NCI-H1105 treated with DMSO at 0.1 percent for 48 hours (cell line): ENCODE measurements at places on chromosomes 1 and 21.
A peak's percentile ranks its signal among the peaks of the same experiment; 100 is the strongest.

DNA sequence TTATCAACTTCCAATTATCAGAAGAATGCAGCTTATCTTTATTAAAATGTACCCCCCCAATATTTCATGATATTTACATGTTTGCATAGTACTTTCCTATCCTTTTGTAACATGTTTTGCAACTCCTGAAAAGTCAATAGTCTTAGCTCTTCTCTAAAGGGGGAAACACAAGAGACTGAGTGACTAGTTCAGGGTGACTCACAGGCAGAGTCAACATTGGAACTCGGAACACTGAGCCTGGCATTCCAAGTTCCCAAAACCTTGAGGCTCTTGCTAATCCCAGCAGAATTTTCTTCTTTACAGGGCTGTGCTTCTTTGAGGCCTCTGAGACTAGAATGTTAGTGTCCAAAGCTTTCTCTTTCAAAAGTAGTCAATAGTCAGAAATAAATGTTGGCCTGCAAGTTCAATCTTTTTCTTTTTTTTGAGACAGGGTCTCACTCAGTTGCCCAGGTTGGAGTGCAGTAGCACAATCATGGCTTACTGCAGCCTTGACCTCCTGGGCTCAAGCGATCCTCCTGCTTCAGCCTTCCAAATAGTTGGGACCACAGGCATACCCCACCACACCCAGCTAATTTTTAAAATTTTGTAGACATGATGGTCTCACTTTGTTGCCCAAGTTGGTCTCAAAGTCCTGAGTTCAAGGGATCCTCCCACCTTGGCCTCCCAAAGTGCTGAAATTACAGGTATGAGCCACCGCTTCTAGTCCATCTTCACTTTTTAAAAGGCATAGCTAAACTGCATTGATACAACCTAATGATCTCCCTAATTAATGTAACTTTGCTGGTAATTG is 37.5 kb downstream of the ZNF281 start:
- DNase-seq = no peak

GRCh38 chr1:221268295-221268694 is 389.1 kb downstream of the HLX start:
- DNase-seq = no peak

GRCh38 chr1:102919659-102920058 is 188.7 kb downstream of the COL11A1 start:
- no peak for DNase-seq

DNA sequence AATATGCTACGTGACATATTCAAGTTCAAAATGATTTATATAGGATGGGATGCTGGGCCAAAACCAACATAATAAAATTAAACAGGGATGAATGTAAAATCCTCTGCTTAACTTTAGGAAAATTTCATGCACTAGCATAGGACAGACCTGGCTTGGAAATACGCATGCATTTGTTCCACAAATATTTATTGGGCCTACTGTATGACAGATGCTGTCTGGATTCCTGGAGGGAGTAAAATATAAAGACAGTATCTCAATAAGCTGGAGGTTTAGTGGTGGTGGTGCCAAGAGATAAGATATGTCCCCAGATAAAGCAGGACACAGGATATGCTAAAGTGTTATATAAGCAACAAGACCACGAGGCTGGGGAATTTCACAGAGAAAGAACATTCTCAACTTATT is 15.1 kb downstream of the RCSD1 start:
- no peak for DNase-seq

GRCh38 chr1:160652924-160653619 is 6.2 kb upstream of the SLAMF1 start:
- DNase-seq = no peak

GRCh38 chr1:157490467-157491165 is 61.7 kb downstream of the FCRL5 start:
- peak; percentile 41 for DNase-seq

DNA sequence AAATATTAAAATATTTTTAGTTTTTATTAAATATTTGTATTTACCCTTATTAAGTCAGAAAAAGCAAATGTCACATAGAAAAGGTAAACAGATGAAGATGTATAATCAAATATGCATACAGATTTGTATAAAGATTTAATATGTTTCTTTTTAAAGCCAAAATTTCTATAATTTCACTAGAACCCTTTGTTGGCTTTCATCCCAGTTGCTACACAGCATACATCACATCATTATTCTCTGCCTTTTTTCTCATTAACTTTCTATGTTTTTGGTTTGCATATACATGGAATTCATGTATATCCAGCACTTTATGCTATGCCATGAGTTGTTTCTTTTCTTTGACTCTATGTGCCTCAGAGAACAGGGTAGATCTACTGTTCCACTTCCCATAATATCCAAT is 957.9 kb upstream of the ADGRL2 start:
- DNase-seq = no peak

GRCh38 chr1:28579401-28579800 is 12.7 kb upstream of the RAB42 start:
- no peak for DNase-seq

DNA sequence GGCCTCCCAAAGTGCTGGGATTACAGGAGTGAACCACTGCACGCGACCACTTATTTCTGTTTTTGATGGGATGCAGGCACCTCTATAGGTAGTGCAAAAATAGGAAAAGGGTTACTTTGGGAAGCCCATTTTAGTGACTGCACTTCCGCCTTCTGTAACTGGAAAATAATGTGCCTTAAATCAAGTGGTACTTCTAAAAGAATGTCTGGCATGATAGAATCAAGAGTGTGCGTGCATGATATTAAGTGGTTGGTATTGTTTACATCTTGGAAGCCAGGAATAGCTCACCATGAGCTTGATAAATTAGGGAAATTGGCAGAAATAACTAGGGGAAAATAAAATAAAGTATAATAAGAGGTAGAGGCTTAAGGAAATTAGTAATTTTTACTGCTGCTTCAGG is 1067.0 kb downstream of the ADGRL2 start:
- no peak for DNase-seq

GRCh38 chr1:225349826-225350225 is 78.0 kb downstream of the LBR start:
- DNase-seq = no peak

GRCh38 chr1:217331698-217332097 is 299.2 kb downstream of the GPATCH2 start:
- no peak for DNase-seq

DNA sequence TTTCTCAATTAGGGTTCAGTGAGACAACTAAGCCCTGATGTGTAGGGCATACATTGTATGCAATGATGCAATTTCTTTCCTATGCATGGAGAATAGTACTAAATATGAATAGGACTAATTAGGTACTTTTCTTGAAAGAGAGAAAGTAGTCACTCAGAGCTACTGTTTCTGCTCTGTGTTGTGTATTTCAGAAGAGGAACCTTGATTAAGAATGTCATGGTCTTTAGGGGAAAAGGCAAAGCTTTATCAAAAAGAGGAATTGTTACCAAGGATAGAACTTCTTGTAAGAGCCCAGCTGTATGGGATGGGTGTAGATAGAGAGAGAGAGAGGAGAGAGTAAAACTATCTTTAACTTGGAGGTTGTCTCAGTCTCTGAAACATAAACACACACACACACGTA is 49.1 kb downstream of the HLX start:
- DNase-seq = no peak

GRCh38 chr1:230185076-230186001 is 118.3 kb downstream of the GALNT2 start:
- DNase-seq = no peak

DNA sequence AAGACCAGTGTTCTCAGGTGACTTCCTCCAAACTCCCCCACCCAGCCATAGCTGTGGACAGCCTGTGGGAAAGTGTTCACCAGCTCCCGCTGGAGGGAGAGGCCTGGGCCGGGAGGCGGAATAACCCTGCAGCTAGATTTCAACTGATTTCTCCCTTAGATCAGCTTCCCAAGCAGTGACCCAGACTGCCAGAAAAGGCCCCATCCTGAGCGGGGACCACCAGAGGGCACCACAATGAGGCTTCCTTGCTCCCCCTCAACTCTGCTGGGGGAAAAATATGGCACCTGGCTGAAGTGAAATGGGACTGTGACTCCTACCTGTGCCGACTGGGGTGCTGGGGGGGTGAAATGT is 50.8 kb downstream of the RHBG start:
- DNase-seq = no peak

DNA sequence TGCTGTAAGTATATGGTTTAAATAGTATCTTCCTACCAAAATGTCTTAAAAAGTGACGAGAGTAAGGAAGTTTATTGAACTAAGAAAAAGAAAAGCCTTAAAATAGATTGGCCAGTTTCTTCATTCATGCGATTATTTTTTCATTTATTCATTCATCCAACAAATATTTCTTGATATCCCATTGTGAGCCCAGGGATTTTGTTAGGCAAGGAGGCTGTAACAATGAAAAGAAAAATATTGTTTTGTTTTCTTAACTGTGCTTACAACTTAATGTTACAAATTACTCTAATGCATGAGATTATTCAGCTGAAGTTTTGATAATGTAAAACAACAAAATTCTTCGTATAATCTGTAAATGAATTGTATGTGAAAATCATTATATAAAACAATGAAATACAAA is 882.0 kb downstream of the LTN1 start:
- no peak for DNase-seq

GRCh38 chr1:189269011-189269410 is 1208.7 kb downstream of the BRINP3 start:
- DNase-seq = peak; percentile 15

DNA sequence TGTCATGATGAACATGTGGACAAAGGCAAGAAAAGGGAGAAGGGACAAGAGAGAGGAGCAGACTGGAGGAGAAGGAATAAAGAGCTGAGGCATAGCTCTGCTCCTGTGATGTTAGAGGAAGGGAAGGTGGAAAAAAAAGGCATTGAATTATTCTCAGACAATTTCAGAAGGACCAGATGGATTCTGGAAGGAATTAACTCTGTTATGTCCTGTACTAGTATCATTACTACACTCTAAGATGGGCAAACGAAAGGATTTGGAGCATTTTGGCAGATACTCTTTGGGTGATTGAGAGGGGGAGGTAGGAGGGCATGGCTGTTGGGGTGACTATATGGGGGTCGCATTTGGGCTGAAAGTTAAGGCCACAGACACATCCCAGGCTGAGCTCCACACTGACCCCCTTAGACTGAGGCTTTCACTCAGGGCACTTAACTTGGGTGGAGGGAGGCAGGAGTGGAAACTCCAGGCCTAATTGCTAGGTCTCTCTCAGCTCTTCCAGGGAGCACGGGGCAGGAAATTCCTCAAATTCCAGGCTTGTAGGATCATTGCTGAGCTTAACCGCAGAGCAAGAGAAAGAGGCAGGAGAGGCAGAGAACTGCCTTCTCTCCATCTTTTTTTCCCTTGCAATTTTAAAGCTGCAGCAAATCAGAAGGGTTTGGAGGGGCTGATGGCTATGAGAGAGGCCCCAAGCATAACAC is 25.9 kb downstream of the KIRREL1 start:
- no peak for DNase-seq

DNA sequence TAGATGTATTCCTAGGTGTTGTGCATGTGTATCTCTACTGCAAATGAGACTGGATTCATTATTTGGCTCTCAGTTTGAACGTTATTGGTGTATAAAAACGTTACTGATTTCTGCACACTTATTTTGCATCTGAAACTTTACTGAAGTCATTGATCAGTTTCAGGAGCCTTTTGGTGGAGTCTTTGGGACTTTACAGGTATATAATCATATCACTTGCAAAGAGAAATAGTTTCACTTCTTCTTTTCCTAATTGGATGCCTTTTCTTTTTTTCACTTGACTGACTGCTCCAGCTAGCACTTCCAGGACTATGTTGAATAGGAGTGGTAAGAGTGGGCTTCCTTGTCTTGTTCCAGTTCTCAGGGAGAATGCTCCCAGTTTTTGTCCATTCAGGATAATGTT is 252.2 kb downstream of the SMYD3 start:
- DNase-seq = no peak

GRCh38 chr1:65065524-65066418 is 82.2 kb upstream of the AK4 start:
- peak; percentile 51 for DNase-seq

DNA sequence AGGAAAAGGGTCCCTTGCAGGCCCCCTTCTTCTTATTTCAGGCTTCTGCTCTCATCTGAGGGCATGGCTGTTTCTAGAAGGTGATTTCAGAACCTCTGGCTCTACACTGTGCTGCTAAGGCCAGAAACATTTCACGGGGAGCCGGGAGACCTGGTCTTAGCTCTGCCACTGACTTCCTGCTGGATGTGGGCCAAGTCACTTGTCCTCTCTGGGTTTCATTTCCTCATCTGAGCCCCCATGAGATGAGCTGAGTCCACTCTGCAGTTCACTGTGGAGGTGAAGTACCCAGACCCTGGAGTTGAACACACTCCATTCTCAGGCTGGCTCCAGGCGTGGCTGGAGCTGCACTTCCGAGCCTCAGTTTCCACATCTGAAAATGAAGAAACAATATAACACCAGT is 2.1 kb downstream of the PADI1 start:
- no peak for DNase-seq

DNA sequence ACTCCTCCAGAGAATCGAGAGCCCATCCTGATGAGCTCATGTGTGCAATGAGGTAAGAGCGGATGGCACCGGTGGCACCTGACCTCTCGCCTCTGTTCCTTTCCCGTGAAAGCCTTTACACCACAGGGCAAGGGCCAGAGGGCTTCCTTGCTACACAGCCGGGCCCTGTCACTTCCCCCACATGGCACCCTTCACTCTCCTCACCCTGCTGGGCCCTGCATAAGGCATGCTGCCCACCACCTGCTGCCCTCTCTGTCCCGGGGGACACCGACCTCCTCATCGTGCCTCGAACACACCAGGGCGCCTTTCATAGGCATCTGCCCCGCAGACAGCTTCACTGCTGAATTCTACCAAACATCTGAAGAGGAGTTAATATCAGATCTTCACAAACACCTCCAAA is 45.1 kb upstream of the C1orf174 start:
- DNase-seq = no peak

DNA sequence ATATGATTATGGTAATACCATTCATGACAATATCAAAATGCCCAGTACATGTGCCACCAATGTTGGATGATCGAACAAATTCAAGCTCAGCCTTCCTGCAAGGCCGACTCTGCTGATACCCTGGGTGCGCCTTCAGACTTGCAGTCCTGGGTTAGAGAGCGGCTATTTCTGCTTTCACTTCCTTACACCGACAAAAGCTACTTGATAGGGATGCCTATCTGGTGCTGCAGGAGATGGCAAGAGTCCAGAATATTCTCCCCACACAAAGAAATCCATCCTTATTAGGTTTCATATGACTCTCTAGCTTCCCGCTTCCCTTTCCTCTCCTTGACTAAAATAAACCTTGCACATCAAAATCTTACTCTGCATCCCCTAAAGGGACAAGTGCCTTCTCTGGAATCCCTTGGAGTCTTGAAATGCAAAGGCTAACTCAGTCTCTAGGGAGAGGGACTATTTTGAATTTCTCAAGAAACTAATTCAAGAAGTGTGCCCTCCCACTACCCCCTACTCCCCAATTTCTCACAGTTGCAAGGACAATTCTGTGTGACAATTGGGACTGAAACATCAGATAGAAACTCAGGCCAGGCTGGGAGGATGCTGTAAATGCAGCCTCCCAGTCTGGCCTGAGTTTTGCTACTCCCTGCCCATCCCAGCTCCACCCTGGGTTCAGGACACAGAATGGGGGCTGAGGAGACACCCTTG is 103.1 kb upstream of the USP24 start:
- no peak for DNase-seq

GRCh38 chr21:32888971-32889370 is 117.4 kb upstream of the PAXBP1 start:
- no peak for DNase-seq
